ENCODE measurements at places on chromosomes 16 and 17.

DNA sequence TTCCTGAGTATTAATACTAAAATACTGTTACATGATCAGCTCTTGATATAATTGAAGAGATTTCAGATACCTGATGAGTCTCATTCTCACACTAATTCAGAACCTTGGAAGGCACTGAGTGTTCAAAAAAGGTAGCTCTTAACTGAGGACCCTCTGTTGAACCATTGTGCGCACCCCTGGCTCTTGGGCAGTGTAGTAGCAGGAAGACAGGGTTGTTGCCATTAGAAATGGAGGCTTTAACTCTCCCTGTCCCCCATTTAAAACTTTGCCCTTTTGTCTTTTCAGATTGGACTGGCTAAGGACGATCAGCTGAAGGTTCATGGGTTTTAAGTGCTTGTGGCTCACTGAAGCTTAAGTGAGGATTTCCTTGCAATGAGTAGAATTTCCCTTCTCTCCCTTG lies 1.8 kb downstream of the EIF1 start:
- no peak for DNase-seq

- DNase-seq, result no peak
Measured at GRCh38 chr17:80854220-80854619, 137.4 kb upstream of the CHMP6 start.

DNA sequence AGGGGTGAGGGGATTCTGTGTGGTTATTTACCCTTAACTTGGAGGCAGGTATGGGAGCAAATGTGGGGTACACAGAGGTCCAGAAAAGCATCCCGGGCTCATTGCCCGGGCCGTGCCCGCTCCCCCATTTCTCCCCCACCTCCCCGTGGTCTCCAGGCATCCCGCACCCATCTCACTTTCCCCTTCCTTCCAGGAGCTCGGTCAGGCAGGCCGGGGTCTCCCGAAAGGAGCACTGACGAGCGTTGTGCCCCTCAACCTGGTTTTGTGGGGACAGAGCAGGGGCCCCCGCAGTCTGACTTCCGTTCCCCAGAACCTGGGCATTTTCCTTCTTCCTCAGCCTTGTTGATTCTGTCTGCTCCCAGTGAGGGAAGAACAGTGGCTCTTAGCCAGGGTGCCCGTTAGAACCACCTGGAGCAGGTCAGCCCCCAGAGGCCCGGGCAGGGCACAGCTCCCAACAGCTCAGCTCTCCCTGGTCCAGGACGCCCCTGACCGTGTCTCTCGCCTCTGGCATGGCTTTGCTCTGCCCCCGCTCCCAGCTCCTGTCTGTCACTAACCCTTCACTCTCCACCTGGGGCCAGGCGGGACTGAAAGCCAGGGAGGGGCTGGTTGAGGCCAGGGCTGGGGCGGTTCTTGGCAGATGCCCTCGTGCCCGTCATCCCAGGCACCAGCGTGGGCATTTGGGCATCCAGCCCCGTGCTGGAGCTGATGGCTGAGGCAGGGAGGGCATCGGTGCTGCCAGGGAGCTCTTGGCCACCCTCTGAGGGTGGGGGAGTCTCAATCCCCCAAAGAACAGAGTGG lies 12.5 kb upstream of the NUDT16L1 start:
- no peak for DNase-seq

- DNase-seq, result no peak
Measured at GRCh38 chr16:85519540-85520231, 93.4 kb upstream of the GSE1 start.

DNA sequence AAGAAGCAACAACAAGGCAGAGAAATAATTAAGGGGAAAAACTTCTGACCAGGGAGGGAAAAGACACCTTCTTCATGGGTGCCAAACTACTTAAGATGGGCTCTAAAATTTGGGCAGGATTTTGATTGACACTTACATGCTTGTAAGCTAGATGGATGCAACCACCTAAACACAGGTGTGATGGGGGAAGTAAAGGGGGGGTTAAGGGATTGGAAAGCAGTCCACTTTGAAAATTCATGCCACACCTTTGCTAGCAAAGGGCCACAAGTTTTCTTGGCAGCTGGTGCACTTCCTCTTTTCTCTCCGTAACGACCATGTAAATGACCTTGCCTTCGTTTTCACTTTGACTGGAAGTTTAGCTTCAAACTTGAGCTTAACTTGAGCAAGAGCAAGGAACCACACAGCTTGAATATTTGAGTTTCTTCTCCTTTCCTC lies 14.3 kb upstream of the PRKAR1A start:
- DNase-seq, result no peak

- no peak for DNase-seq
Measured at GRCh38 chr17:48541036-48541576, 3.8 kb downstream of the HOXB2 start.

DNA sequence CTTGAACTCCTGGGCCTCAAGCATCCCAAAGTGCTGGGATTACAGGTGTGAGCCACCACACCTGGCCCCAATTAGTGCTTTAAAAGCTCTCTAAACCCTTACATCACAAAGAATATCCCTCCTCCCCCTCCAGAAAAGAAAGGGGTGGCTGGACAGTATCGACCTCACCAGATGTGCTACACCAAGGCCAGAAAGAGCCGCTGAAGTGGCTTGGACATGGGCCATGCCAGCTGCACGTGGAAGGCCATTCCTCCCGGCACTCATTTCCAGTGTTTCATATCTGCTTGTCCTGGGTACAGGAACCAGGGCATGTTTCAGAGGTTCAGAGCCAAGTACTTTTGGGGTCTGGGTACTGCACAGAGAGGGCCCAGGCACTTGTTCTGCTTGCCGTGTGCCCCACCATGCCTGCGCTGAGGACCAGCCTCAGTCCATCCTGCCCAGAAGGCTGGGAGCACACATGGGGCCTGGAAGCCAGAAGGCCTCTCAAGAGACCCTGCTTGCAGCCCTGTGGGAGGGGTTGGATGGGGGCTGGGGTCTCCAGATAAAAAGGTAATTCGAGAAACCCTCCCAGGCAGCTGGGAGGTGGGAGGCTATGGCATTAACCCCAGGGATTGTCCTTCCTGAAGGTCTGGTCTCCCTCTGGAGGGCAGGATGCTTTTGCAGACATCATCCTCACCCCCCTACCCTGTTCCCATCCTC lies 3.5 kb upstream of the SRRM2 start:
- DNase-seq, result no peak
